ENCODE measurements at places on chromosomes 1 and 21. TPM values are rescaled to one million over a fixed set of nuclear protein-coding genes. Genes with fewer than 3 reads are reported as not detected.

- no peak for DNase-seq
Observed at GRCh38 chr1:100524355-100524754, 13.6 kb upstream of the GPR88 start.

DNA sequence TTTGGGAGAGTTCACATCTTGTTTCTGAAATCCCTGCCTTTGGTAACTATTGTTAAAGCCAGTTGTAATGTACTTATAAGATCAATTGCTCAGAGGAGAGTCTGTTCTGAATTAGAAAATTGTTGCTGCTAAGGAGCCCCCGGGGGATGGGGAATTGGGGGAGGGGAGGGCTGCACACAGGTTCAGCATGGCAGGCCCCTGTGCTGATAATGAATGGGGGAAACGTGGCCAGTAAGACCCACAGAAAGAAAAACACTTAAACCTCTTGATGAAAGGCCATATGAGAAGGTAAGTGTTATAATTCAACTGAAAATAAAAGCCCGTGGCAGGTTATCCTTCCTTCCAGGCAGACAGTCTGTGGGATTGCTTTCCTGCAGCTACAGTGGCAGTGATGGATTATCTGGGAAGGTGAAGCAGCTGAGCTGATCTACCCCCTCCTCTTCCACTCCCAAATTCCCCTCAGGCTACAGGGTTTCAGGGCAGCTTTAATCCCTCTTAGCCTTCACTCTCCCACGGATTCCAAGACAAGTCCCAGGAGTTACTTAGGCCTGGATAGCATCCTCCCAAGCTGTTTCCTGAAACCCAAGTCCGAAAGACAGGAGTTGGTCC is 398.8 kb downstream of the TBX15 start:
- no peak for DNase-seq

DNA sequence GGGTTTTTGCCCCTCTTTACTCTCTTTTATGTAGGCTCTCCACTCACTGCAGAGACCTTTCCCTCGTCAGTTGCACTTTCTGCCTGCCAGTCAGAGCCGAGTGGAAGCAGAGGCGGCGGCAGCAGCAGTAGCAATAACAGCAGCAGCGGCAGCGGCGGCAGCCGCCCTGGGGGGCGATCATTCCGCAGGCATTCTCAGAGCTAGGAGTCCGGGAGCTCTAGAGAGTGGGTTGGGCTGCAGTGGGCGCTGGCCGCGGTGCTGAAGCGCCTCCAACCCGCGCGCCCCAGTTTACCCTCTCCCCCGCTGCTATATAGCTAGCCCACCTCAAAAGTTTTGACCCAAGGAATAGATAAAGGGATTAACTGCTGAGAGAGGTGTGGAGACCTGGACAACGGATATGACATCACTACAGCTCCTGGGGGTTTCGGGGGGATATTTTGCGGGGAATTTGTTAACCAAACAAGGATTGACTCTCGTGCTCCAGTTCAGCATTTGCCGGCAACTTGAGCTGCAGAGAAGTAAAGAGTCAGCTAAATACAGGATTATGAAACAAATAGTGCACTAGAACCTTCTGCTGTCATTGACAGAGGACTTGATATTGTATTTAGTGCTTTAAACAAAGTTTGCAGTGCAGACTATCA is at the start of gene OLFM3:
OLFM3 (minus strand) TSS at position 102 of the 641 bp plus-strand sequence.
- peak; percentile 56 for DNase-seq

CLCNKB gene
- total RNA-seq = 4.2 TPM

PSMB4 gene
- 155 TPM for total RNA-seq

TCEANC2 gene
- total RNA-seq = 16.1 TPM

DNA sequence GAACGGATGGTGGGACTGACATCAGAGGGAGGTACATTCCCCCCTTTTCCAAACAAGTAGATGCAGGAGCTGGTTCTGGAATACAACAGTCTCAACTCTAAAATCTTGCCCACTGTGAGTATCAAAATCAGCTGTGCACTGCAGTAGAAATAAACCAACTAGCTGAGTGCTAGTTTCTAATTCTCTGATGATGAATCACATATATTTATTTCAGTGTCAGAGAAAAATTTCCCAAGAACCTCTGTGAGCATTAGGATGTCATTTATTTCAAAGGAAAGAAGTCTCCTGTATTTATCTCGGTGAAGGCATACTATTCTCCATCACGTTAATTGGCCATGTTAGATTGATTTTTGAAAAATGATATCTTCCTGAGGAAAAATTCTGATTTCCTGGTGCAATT is 67.1 kb downstream of the LHX9 start:
- DNase-seq = no peak

GRCh38 chr1:180841415-180841814 is 71.3 kb upstream of the KIAA1614 start:
- DNase-seq = no peak

SELL gene
- 3.2 TPM for total RNA-seq

- no peak for DNase-seq
Observed at GRCh38 chr21:18114810-18115209, 129.8 kb upstream of the CHODL start.

YRDC gene
- 42.8 TPM for total RNA-seq

GRCh38 chr1:155499953-155500639 is 62.5 kb downstream of the ASH1L start:
- DNase-seq = no peak

GRCh38 chr1:118898712-118899111 is 89.4 kb downstream of the TBX15 start:
- DNase-seq = no peak

DNA sequence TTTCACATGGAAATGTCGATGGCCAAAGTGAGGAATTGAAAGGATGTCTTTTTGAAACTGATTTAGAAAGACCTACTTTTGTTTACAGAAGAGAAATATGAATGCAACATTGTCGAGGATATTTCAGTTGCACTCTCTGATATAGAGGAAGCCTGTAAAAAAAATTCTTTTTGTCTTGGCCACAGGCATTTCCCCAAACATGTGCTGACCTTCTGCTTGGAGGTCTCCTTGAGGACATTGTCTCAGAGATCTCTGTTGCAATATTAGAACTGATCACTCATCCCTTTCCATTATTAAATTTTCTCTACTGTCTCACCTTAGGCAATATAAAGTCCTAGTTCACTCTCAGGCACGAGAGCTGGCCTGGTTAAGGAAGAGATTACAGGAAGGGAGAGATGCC is 16.0 kb downstream of the S100A11 start:
- no peak for DNase-seq
